Activated CD4-positive, CD25-positive, alpha-beta regulatory T cell (primary cell): ENCODE measurements at places on chromosomes 3 and 15.

DNA sequence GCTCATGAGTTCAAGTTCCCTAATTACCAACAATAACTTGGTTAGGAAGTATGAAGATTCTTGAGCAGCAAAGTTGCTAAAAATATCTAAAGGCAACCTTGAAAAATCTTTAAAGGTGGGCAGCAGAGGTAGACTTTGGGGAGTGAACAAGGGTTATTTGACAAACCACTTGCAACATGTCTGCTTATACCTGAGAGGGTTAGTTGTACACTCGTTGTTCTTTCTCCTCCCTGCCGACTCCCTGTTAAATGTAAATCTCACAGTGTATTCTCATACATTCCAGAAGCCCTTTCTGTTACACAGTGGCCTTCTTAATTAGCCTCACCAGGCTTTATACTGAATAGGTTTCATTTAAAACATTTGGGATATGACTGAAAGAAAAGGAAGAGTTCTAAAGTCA, 121.7 kb downstream of the ARNT2 start:
- DNase-seq, result no peak

GRCh38 chr15:66231394-66232266, 21.9 kb downstream of the MEGF11 start:
- no peak for DNase-seq

GRCh38 chr15:73028031-73028430, 24.2 kb upstream of the NEO1 start:
- DNase-seq, result no peak

GRCh38 chr3:18217507-18218174, 207.5 kb downstream of the SATB1 start:
- no peak for DNase-seq

GRCh38 chr3:41265011-41265545, 65.8 kb downstream of the CTNNB1 start:
- DNase-seq, result no peak
